Stimulated activated CD8-positive, alpha-beta memory T cell treated with anti-CD3 and anti-CD28 coated beads, Interleukin-7, amount 100 ng/mL, for 1 hour (primary cell): ENCODE measurements at places on chromosomes 11 and 22.

DNA sequence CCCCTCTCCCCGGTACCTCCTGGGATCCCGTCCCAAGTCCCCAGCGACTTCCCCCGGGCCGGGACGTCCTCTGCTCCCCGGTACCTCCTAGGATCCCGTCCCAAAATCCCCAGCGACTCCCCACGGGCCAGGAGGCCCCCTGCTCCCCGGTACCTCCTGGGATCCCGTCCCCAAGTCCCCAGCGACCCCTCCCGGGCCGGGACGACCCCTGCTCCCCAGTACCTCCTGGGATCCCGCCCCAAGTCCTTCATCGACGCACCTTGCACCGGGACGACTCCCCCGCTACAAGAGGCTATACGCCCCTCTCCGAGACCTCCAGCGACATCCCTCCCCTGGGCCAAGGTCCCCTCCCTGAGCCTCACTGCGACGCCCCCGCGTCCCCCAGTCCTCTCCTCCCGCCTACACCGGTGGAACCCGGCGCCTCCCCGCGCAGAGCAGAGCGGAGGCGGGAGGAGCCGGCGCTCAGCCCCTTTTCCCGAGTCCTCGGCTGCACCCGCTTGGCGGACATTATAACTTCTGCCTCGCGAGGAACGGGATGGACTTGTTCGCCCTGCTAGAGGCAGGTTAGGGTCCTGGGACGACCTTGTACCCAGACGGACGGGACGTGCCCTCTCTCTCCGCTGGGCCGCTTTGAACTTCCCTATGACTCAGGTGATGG is 912 bp downstream of the KREMEN1 start:
- DNase-seq: no peak

GRCh38 chr11:117745346-117745745 is 51.7 kb downstream of the DSCAML1 start:
- no peak for DNase-seq

- no peak for DNase-seq
Observed at GRCh38 chr22:37760152-37760551, 47.6 kb upstream of the GCAT start.

GRCh38 chr11:71139516-71140205 is 112.7 kb downstream of the SHANK2 start:
- no peak for DNase-seq

DNA sequence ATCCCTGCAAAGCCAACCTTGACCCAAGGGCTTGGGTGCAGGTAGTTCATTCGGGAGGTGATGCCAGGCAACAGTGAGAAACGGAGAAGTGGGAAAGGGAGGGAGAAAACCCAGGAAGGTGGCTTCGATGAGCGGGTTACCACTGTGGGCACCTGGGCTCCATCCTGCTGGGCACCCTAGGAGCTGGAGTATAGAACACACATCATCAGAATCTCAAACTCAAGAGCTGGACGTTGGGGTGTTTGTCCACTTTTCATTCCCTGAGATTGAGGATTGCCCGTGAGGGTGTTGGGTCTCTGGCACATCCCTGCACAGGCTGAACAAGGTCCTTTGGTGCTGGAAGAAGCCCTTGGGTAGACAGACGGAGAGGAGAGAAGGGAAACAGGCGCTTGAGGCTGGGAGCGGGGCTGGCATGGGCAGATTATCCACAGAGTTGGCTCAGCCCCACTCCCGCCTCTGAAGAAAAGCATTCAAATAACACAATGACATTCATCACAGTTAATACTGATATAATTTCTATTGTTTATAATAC is 70.4 kb downstream of the LRRC32 start:
- DNase-seq: no peak

DNA sequence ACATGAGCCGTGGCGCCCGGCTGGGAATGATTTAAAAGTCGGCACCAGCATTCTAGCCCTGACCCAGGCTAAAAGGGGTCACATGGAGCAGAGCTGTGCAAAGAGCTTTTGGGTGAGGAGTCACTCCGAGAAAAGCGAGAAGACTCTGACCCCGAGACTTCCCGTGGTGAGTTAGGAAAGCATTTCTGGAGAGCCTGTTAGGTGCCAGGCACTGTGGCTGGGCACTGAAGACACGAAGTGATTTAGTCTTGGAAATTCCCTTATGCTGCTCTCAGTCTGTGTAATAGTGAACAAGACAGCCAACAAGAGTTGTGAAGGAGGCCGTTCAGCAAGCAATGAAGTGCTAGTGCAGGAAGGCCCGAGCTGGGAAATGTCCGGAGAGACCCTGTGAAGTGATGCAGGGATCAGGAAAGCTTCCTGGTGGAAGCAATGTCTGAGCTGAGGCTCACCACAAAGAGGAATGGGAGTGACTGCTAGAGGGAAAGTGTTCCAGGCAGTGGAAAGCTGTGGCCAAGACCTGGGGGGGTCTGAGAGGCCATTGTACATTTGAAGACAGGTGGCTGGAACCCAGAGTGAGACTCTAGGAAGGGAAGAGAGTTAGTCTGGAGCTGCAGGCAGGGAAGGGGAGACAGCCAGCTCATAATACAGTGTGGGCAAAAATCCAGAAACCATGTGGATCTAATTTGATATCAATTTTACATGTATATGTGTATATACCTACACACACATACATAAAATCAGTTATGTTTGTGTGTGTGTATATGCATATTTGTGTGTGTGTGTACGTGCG is 31.6 kb downstream of the MARK2 start:
- no peak for DNase-seq

GRCh38 chr22:47200273-47201051 is 438.0 kb downstream of the TBC1D22A start:
- no peak for DNase-seq

DNA sequence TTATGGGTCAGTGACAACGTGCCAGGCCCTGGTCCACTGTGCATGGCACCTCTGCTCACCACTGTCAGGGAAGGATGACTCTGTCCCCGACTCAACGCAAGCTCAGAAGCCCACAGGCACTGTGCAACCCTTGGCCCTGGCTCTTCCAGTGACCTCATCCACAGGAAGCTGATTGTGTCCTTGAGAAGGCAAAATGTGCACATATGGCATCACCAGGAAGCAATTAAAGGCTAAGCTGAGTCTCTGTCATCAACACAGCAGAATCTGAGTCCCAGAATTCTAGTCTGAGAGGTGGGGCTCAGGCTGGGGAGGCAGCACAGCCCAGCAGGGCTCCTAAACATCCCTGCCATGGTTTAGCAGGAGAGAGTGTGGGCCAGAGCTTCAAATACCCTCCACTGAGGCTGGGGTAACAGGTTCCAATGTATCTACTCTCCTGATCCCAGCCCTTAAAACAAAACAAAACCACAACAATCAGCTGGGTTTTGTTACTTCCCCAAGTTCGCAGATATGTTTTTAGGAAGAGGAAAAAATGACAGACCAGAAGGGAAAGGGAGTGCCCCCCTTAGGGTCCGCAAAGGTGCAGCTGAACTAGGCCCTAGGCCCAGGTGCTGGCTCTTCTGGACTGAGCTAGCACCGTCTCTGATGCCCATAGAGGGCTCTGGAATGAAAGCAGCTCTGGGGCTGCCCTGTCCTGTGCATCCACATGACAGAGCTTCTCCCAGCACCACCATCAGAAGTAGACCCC is 33.5 kb upstream of the GNAZ start:
- no peak for DNase-seq

- no peak for DNase-seq
Observed at GRCh38 chr11:60360621-60361020, 17.7 kb upstream of the MS4A7 start.

- no peak for DNase-seq
Observed at GRCh38 chr11:120326228-120326627, 1.1 kb downstream of the TLCD5 start.

DNA sequence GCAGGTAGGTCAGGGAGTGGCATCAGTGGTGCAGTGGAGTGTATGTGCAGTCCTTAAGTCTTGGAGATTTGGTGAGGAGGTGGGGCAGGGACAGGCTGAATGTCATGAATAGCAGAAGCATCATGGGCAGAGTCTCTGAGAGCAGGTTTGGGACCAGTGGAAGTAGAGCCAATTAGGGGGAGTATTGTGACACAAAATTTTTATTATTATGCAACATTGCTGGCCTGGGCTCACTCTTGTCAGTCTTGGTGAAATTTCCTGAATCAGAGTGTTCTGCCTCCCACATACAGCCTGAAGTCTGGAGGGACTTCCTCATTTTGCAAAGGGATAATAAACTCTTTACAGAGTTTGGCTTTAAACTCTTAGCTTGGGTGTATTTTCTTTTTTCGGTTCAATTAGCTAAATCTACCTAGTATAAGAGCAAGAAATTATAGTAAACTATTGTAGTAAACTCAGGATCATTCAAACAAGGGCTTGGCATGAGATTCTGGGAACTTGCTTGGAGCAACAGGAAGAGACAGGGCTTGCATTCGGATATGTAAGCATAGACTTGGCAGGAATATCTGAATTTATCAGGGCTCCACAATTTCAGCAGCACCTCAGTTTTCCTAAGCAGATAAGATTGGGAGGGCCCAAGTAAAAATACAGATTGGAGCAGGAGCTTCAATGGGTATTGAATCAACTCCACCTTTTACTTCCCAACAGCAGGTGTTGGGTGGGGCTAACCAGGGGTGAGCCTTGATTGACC is 67.7 kb downstream of the FDX1 start:
- no peak for DNase-seq

GRCh38 chr11:12258451-12258850 is 118.9 kb upstream of the PARVA start:
- no peak for DNase-seq

- no peak for DNase-seq
Observed at GRCh38 chr22:43550672-43551071, 138.9 kb downstream of the MPPED1 start.

DNA sequence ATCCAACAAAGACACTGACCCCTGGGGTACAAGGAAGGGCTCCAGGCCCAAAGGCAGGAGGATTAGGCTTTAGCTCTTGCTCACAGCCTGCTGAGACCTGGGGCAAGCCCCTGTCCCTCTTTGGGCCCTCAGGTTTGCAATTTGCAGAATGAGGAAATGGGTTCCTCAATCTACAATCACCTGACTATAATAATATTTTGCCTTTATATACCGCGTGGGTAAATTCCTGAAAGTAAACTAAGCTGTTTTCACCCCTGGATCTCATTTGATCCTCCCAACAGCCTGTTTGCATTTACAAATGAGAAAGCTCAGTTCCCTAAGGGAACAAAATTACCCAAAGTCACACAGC is 797 bp downstream of the STARD10 start:
- DNase-seq: no peak

DNA sequence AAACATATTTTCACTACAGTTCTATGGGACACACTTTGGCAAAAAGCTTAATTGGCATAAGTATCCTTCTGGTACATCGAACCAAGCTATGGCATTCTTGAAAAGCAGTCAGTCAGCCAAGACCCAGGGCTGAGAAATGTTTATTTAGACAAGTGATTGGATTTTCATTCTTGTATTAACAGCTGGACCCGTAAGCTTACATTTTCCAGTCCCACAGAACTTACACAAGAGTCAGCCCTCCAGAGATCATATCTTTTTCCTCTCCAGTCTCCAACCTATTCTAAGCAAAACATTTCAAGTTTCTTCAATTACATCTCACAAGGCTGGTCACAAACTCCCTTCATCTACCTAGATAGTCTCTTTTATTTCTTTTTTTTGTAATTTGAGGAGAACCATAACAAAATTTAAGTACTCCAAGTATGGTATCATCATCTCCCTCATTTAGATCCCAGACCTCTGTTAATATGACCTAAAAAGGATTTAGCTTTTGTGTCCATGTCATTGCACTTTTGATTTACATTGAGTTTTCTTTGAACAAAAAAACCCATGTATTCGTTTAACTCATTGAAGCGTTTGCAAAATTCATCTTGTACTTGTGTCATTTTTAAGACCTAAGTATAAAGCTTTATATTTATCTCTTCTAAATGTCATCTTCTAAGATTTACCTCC is 67.9 kb upstream of the GRK3 start:
- no peak for DNase-seq

DNA sequence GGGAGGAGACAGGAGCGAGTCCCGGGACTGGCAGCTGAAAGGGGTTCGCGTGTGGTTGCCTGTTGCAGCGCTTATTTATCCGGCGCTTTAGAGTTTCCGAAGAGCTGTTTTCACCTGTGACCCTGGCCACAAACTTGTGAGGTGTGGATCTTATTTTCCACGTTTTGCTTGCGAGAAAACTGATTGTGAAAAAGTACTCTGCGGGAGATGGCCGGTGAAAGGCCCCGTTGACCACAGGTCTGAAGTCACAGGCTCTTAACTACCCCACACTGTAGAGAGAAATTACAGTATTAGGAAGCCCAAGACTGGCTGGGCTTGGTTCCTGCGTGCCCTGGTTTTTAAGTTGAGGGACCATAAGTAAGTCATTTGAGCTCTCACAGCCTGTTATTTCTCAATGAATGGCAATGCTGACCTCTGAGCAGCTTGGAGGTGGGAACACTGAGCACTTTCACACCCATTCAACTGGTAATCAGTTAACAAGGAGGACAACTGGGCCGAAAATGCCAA is 379 bp upstream of the RAB38 start:
- no peak for DNase-seq

DNA sequence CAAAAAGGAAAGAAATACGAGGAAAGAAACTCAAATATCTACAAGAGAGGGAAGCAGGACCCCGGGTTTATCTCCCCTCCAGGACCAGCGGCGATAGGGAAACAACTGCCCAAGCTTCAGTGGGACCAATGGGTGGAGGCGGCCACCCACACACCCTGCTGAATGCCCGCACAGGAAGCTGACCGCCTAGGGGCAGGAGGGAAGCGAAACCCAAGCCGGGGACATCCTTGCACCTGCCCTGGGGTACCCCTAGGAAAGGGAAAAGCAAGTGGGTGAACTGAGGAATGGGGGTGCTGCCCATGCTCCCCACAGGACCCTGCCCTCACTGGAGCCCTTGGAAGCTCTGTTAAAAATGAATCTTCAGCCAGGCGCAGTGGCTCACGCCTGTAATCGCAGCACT is 27.6 kb upstream of the HMOX1 start:
- DNase-seq: no peak

DNA sequence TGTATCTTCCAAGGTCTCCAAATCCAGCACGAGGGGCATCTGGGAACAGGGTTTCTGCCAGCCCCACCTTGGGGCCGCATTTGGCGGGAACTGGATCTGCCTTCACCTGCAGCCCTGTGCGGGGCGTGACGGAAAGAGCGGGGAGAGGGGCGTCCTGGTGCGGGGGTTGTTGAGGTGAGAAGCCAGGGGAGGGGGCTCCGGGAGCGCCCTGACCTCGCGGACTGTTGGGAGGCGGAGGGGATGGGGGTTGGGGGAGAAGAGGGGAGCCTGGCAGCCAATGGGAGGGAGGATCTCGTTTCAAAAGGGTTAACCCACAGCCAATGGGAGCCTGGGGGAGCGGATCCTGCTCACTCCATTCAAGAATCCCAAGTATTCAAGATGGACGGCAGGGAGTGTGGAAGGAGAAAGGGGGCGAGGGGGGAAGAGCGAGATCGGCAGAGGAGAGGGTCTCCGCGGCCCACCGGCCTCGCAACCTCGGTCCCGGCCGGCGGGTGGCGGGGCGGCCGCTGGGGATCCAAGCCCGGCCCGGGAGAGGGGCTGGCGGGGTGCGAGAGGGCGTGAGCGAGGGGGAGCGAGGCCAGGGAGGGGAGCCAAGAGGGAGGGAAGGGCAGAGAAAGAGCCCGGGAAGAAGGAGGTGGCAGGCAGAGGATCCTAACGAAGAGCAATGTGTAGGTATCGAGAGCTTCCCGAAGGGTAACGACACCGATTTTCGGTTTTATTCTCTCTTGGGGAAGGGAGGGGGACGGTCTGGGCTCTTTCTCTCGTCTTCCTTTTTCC is 11.5 kb downstream of the YPEL4 start:
- DNase-seq: no peak
